ENCODE measurements at places on chromosomes 1 and 21.

DNA sequence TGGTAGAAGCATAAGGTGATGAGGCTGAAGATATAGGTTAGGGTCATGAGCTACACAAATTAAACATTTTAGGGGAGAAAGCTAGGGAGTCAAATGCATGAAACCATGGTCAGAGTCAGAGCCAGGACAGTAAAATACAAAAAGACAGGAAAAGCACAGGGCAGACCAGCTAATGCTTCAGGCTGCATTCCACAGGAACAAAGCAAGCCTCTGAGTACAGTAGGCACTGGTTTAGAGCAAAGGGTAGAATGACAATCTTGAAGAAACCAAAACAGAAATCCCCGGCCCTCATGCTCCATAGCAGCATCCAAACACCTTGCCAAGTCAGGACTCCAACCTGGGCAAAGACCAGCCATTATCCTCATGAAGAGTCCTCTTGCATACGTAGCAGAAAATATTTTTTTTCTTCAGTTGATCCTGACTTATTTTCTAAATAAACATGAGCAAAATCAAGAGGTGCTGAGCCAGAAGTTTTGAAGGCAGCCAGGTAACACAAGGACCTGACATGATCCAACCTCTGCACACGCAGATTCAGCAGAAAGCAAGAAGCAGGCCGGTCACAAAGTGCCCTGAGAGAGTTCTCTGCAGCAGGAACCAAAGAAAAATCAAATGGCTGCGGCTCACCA, 273.1 kb downstream of the TTLL7 start:
- no peak for DNase-seq

- no peak for DNase-seq
These were observed 1844.7 kb downstream of the NCAM2 start for GRCh38 chr21:22842875-22843274.

DNA sequence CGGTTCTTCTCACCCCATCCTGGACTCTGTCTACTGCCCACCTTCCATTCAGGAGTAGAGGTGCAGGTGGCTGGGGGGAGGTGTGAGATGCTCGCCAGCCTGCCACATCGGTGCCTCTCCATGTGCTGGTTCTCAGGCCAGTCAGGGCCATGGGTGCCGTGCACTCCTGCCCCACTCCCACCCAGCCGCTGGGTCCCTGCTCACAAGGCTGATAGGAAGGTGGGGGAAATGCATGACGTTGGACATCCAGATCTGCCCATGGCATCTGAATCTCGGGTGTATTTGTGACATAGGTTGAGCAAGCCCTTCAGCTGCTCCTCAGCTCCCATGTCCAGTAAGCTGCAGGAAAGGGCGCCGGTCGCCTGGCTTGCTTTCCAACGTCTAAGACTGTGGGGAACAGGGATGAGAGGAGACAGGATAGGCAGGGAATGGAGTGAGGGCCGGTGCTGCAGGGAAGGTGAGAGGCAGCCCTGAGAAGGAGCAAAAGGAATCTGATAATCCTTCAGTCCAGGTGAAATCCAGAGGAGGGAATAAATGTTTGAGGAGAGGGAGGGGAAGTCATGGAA, 11.8 kb downstream of the S100A7A start:
- no peak for DNase-seq

GRCh38 chr21:42125571-42126544, 54.7 kb downstream of the UMODL1 start:
- DNase-seq = peak; percentile 79

GRCh38 chr1:156337888-156338179, 258 bp downstream of the CCT3 start:
- DNase-seq = no peak

DNA sequence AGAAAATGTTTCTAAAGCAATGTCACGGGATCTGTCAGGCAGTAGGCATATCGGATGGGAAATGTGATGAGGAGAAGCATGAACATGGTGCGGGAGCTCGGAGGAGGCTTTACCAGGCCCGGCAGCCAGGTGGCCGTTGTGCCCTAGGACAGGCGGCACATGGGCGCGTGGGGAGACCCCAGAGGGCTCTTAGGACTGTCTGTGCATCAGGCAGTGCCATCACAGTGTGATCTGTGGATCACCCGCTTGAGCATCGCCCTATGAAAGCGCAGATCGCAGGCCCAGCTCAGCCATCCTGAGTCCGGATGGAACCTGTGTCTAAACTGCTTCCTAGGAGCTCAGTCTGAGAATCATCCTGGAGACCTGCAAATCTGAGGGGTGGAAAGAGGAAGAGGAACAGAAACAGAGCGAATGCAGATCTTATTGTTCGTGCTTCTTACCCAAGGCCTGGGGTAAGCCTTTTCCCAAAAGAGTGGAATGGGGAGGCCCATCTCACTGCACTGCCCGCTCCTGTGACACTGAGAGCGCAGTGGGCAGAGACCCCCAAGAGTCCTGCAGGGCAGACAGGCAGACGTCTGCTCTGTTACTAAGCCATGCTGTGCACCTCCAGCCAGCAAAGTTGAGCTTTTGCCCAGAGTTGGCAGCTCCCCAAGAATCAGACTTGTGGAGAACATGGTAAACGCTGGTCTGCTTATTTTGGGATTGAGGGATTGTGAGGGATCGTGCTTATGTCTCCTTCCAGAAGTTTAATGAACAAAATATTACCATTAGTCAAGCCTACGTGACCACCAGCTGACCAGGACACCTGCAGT, 251.0 kb downstream of the RHOU start:
- DNase-seq = peak; percentile 61

- no peak for DNase-seq
These were observed 140.1 kb upstream of the NRIP1 start for GRCh38 chr21:15204970-15205286.

DNA sequence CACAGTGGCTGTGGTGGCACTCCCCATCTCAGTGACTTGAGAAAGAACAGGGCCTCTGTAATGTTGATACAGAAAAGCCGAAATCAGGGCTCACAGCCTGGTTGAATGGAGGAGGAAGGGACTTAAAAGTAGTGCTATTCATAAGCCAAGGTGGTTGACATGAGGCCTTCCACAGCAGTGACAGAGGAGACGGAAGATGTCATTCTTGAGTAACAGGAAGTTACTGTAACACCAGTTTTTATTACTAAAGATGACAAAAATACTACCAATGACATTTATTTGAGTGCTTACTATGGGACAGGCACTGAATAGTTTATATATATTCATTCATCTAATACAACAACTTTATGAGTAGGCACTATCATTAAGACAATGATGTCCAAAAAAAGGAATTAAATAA, 52.8 kb upstream of the GNG12 start:
- DNase-seq = peak; percentile 24

DNA sequence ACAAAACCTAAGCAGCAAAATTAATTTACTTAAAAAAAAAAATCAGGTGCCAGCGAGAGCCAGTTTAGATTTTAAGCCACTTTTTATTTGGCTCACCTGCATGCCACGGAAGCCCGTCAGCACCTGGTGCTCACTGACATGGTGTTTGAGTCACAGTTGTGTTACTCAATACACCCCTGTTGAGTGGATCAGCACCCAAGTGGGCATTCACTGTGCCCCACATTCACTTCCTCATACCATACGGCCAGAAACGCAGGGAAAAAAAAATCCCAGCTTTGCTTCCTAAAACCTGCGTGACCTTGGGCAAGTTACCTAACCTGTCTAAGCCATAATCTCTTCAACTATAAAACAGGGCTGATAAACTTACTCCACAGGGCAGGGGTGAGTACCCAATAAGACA, 42.8 kb upstream of the SIM2 start:
- DNase-seq = peak; percentile 37

GRCh38 chr21:35147439-35147838, 98.3 kb upstream of the RUNX1 start:
- no peak for DNase-seq

GRCh38 chr1:34013958-34014737, 150.3 kb downstream of the HMGB4 start:
- no peak for DNase-seq

- no peak for DNase-seq
These were observed 944 bp downstream of the PLPPR5 start for GRCh38 chr1:99003581-99004253.

DNA sequence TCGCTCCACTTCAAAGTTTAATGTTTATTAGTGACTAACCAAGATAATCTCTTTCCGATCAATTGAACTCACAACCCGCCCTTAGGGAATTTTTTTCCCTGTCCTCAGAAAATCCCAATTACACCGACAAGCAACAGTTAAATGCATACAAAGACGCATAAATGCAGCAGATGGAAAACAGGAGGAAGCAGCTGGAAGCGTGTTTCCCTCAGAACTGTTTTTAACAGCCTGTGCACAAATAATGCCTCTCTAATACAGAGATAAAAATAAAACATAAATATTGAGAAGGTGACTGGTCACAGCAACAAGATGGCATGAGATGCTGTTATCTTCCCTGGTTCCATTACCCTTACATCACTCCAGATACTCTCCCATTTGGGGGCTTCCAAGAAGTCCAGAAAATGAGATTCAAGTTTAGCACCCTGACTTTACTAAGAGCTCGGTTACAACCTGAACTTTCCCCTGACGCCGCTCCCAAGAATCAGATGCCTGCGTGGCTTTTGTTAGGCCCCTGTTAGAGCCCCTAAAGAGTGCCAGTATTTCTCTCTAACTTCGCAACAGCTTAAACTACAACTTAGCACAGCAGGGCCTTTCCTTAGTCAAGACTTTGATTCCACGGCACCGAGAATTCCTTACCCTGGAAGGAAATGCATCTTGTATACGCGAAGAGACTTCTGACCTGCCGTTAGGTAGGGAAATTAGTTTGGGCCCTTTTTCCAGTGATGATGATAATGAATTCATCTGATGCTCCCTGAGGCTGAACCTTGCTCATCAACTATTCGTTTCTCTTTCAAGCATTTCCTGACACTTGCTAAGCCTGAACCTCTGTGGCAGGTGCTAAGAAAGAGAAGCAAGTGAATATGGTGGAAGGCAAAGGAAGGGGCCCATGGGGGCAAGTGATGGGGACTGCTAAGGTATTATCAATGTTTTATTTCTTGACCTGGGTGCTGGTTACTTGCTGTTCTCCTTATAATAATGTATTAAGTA, 137.7 kb upstream of the SMYD2 start:
- DNase-seq = peak; percentile 14

- no peak for DNase-seq
These were observed 365.1 kb upstream of the VAMP3 start for GRCh38 chr1:7405844-7406500.

- no peak for DNase-seq
These were observed 295.3 kb downstream of the PTPRU start for GRCh38 chr1:29531596-29531995.

DNA sequence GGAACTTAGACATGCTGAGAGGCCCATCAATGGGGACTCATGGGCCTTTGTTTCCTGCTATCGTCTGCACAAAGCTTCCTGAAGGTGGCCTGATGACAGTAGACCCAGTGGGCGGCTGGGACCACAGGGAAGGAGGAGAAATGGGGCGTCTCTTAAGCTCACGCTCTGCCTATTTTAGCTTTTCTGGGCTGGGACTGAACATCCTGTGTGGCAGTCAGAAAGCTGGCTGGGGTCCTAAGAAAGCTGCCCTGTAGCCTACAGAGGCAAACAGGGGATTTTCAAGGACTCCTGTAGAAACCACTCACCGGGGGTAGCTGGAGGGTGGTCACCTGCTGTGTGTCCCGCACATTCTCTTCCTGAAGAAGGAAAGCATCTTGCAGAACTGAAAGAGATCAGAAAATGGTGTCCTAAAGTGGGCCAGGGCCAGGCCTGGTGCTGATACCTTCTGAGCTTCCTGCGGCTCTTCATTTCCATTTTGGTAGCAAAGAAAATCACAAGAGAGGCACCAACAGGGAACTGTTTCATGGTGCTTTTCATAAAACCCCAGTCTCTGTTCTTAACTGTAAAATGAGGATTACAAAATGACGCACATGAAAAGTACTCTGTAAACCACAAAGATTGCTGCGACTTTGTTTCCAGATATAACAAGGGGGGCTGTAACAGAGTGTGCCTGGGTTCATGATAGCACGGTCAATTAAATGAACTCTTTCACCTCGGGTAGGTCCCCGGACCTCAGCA, 8.6 kb downstream of the ZNF496 start:
- DNase-seq = peak; percentile 73

DNA sequence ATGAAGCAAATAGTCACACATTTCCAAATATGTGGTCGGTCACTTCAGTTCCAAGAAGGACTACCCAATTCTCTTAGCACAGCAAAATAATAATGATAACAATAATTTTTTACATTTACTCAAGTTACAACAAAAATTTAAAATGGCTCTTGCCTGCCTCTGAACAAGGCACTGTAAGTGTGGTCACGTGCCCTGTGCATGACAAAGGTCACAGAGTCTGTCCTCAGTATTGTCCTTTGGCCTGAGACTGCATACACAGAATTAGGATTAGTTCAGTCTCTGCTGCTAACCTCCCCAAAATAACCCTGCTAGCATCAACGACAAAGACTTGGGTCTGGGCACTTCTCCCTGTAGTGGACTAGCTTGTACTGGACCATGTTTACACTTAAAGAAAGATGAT, 297.1 kb upstream of the DUSP10 start:
- DNase-seq = no peak

- no peak for DNase-seq
These were observed 992 bp upstream of the SSX2IP start for GRCh38 chr1:84691122-84691783.

DNA sequence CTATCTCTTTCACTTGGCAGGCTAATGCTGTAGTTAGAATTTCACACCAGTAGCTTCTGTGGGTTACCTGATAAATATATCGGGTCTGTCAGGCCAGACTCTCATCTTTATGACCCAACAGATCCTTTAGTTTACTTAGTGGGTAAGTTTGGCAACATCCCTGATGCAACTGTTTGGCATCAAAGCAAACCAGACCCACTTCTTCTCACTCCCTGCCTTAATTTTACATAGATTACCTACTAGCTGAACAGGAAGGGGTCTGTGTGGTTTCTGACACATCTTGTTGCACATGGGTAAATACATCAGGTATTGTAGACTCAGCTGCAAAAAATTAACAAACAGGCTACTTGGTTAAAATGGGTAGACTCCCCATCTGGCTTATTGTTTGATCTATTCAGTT, 3.2 kb upstream of the GUK1 start:
- no peak for DNase-seq

GRCh38 chr1:60742339-60742738, 340.0 kb upstream of the NFIA start:
- no peak for DNase-seq
